Psoas muscle (tissue), 8 donors: ENCODE measurements at places on chromosomes 1 and 21. TPM values are rescaled to one million over a fixed set of nuclear protein-coding genes. Genes with fewer than 3 reads are reported as not detected.

The PLA2G2F gene
- not detected for total RNA-seq

The ANKRD45 gene
- total RNA-seq: not detected

The LCE3D gene
- not detected for total RNA-seq

The KIRREL1 gene
- 7.6 TPM for total RNA-seq

The TRIM67 gene
- 0.06 TPM for total RNA-seq

The BNIPL gene
- total RNA-seq: 0.06 TPM

The KRTAP19-3 gene
- total RNA-seq: 0.64 TPM

The FAM229A gene
- total RNA-seq: 4.0 TPM

The SH3D21 gene
- total RNA-seq: 0.95 TPM

- H3K27ac ChIP-seq: peak overlapping the region; percentile 88
- H3K4me3 ChIP-seq: peak overlapping the region; percentile 90
- DNase-seq: peak; percentile 64
- peaks cover 8% of the 10 kb centered on the region for H3K4me1 ChIP-seq
- no peaks in the 10 kb centered on the region for H3K36me3 ChIP-seq
- H3K27me3 ChIP-seq: no peaks in the 10 kb centered on the region
Observed at GRCh38 chr1:202811296-202812175, 782 bp downstream of the PCAT6 start.

- H3K4me3 ChIP-seq: no peak overlapping the region
- H3K27me3 ChIP-seq: no peaks in the 10 kb centered on the region
- H3K36me3 ChIP-seq: no peaks in the 10 kb centered on the region
- no peak overlapping the region for H3K27ac ChIP-seq
- no peaks in the 10 kb centered on the region for H3K4me1 ChIP-seq
- no peak for DNase-seq
Observed at GRCh38 chr1:4977701-4978100, 323.3 kb downstream of the AJAP1 start.

DNA sequence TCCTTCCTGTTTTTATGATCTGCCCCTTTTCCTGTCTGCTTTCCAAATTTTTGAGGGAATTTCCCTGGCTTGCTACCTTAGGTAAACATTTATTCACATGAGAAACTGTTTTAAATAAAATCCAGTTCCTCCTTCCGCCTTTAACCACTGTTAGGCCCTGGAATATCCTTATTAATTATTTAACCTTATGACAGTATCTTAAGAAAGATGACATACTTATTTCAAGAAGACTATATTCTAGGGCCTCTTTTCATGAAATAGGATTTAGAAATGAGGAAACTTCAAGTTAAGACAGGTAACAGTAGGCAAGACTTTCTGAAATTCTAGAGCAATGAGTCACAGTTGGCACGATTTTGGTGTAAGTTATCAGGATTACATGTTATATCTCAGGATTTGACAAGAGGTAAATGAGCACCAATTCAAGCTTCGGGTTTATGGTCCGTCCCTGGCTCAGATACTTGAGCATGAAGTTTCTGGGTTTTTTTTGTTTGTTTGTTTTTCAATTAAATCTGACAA, 2.0 kb upstream of the TNFSF18 start:
- H3K4me3 ChIP-seq: no peak overlapping the region
- H3K27me3 ChIP-seq: no peaks in the 10 kb centered on the region
- H3K36me3 ChIP-seq: no peaks in the 10 kb centered on the region
- H3K4me1 ChIP-seq: no peaks in the 10 kb centered on the region

DNA sequence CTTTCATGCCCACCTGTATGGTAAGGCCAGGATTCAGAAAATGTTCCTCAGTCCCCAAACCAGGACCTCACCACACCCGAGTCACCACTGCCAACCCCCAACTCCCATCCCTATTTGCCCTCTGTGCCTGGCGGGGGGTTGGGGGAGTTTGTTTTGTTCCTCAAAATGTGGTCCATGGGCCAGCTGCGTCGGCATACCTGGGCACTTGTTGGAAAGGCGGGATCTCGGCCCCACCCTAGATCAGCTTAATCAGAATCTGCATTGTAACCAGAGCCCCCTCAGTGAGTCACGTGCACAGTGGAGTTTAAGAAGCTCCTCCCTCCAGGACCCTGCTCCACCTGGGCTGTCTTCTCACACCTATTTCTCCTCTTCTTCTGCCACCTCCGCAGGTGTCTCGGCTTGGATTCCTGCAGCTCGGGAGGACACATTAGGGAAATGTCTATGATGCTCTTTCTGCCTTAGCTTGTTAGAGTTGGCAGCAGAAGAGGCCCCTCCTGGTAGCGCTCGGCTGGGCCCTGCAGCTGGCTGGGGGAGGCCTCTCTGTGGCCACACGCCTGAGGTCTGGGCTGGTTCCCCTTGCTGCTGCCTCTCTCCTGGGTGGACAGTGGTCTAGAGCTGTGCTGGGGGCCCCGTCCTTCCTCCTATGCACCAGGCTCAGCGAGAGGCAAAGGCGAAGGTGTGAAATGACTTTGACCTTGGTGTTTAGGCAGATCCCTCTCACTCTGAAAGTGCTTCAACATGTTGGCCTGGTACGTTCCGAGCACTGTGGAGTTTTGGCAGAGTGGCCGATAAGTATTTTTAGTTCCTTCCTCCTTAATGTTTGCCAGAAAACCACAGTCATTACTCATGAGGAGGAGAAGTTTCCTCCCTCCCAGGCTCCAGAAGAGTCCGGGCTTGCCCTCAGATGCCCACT, 41.8 kb upstream of the CAMTA1 start:
- H3K4me3 ChIP-seq: peak overlapping the region; percentile 17
- H3K36me3 ChIP-seq: no peaks in the 10 kb centered on the region
- H3K27me3 ChIP-seq: no peaks in the 10 kb centered on the region
- H3K4me1 ChIP-seq: peaks cover 14% of the 10 kb centered on the region
- DNase-seq: peak; percentile 39
- H3K27ac ChIP-seq: peak overlapping the region; percentile 70

GRCh38 chr1:21530368-21531016, 21.3 kb downstream of the ALPL start:
- H3K4me1 ChIP-seq: no peaks in the 10 kb centered on the region
- DNase-seq: no peak
- no peaks in the 10 kb centered on the region for H3K36me3 ChIP-seq

GRCh38 chr21:37939251-37939650, 23.0 kb upstream of the KCNJ6 start:
- DNase-seq: no peak
- no peaks in the 10 kb centered on the region for H3K4me1 ChIP-seq
- no peaks in the 10 kb centered on the region for H3K27me3 ChIP-seq

DNA sequence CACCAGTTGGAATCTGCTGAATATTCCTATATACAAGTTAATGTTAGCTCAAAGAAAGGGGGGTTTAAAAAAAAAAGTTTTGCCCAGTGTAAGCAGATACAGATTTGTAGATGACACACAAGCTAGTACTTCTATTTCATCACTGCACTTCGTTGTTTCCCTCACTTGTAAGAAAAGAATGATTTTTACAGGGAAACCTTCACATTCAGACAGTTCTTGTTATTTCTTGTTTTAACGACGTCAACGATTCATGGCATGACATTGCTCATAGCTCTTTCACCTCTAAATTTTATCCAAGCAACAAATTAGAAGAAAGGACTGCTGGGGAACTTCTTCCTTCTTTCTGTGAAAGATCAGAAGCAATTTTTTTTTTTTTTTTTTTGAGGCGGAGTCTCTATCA, 25.7 kb upstream of the C1orf105 start:
- H3K36me3 ChIP-seq: no peaks in the 10 kb centered on the region
- DNase-seq: no peak
- no peaks in the 10 kb centered on the region for H3K27me3 ChIP-seq

GRCh38 chr1:159171254-159171687, at the start of gene CADM3:
TSS of gene CADM3 (plus strand) at chr1:159171615. CDS start at chr1:159171766, 151 bp downstream.
- no peak within 1 kb of the TSS for H3K27ac ChIP-seq
- no peaks in the 10 kb centered on the region for H3K36me3 ChIP-seq
- peak; percentile 56 for DNase-seq
- no peaks in the 10 kb centered on the region for H3K4me1 ChIP-seq
- H3K4me3 ChIP-seq: peak within 1 kb of the TSS; percentile 45
- peaks cover 11% of the 10 kb centered on the region for H3K27me3 ChIP-seq

GRCh38 chr1:40162753-40163441, 1.7 kb downstream of the RLF start:
- DNase-seq: no peak
- peak overlapping the region; percentile 98 for H3K27ac ChIP-seq
- H3K27me3 ChIP-seq: no peaks in the 10 kb centered on the region
- H3K4me3 ChIP-seq: peak overlapping the region; percentile 95
- no peaks in the 10 kb centered on the region for H3K36me3 ChIP-seq
- peaks cover 35% of the 10 kb centered on the region for H3K4me1 ChIP-seq

DNA sequence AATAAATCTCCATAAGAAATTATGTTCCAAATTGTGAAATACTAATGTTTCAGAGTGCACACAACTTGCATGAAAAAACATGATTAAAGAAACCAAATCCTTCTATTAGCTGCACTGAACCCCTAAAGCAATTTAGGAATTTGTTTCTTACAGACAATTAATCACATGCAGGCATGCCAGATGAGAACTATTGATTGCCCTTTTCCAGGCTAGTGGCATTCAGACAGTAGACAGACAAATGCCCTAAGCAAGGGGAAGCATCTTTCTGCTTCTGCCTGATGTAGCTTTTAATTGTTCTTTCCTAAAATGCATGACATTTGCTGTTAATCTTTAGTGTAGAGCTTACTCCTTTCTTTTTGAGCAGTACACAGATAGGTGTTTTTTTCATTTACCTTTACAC, 229.5 kb downstream of the DPYD start:
- no peak overlapping the region for H3K27ac ChIP-seq
- H3K36me3 ChIP-seq: peaks cover 4% of the 10 kb centered on the region
- DNase-seq: no peak
- no peaks in the 10 kb centered on the region for H3K27me3 ChIP-seq

DNA sequence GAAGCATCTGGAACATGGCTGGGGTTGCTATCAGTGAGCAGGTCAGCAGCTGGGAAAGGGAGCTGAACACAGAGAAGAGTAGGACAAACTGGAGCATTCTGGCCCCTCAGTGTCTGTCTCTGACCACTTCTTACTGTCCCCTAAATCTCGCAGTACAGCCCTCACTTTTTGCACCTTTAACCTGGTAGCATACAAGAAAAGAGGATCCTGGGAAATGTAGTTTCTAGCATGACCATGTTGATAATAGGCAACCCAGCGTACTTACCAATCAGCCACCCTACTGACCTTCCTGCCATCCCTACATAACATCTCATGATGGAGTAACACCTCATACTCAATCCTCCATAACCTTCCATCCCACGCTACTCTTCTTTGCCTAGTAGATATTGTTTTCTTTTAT, 99.1 kb upstream of the RAVER2 start:
- no peak for DNase-seq
- H3K4me1 ChIP-seq: no peaks in the 10 kb centered on the region
- H3K27me3 ChIP-seq: no peaks in the 10 kb centered on the region
- peaks cover 13% of the 10 kb centered on the region for H3K36me3 ChIP-seq
- no peak overlapping the region for H3K4me3 ChIP-seq

GRCh38 chr1:229284887-229285286, 14.0 kb downstream of the RAB4A start:
- H3K27me3 ChIP-seq: no peaks in the 10 kb centered on the region
- H3K36me3 ChIP-seq: peaks cover 12% of the 10 kb centered on the region
- H3K27ac ChIP-seq: no peak overlapping the region
- H3K4me3 ChIP-seq: no peak overlapping the region
- no peak for DNase-seq
- H3K4me1 ChIP-seq: peaks cover 19% of the 10 kb centered on the region

DNA sequence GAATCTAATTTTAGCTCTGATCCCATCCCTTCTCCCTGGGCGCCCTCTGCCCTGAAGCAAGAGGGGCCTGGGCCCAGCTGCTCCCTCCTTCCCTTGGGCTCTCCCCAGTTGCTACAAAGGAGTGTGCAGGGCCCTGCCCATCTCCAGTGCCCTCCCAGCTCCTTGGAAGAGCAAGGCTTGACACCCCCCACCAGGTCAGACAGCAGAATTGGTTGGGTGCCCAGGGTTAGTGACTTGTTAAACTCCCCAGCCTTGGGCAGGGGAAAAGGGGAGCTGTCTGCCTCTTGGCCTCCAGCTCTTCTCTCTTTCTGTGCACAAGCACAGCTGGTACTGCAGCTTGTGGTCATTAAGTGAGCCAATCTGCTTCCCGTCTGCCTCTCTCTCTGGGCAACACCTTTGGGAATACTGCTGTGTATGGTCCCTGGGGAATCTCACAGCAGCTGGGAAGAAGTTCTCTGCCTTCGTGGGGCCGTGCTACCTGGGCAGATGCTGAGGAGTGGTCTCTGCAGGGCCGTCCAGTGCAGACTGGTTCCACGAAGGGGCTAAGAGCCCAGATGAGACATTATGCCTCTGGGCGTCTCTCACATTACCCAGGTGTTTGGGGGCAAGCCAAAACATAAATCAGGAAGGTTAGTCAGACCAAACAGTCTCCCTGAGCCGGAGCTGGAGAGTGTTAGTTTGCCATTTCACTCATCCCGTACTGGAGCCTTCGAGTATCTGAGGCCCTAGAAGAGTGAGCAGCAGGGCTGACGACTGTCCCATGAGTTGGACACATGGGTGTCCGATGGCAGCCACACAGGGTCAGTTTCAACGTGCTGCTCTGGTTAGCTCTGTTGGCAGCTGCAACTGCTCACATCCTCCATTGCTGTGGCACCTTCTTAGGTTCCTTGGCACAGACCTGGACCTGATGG, 37.3 kb downstream of the TMEM53 start:
- H3K4me3 ChIP-seq: no peak overlapping the region
- H3K27ac ChIP-seq: peak overlapping the region; percentile 79
- no peaks in the 10 kb centered on the region for H3K27me3 ChIP-seq

DNA sequence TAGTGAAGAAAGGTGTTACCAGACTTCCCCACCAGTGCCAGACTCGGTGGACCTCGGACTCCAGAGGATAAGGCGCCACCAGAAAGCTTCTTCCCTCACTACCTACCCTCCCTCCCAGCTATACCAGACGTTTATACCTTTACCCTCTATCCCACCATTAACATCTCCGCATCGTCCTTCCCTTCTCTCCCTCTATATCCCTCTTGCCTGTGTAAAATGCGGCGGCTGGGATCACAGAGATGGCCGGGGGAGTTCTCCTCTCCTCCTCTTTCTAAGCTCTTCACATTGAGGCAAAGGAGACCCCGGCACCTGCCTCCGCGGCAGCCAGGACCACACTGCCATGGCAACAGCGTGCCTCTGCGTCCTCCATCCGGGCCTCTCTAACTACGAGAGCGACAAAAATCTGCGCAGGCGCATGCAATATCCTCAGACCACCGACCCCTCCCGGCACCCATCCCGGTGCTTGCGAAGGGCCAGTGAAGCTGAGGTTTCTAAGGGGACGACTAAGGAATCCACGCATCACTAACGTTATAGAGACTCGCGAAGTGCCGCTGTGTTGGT, at the start of gene CCDC181:
Gene CCDC181, minus strand, starts transcription at position 394 of the 561 bp plus-strand sequence. CDS start 2,547 bp downstream, outside the sequence.
- DNase-seq: peak; percentile 29
- peak within 1 kb of the TSS; percentile 60 for H3K4me3 ChIP-seq
- H3K27ac ChIP-seq: no peak within 1 kb of the TSS

DNA sequence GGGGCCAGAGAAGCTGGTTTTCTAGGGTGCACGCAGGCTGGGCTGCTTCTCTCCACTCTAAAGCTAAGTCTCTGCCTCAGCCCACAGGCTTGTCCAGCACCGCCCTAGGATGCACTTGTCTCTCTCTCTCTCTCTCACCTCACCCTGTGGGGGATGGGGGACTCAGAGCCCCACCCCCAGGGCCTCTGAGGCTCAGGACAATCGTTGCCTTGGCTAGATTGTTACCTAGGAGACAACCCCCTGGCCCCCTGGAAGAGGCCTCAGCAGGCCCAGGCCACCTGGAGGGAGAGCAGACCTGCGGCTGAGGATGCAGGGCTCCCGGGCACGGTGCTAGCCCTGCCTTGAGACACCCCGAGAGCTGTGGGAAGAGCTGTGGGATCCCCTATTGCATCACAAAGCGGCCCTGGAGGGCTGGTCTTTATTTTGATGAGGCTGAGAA, at the start of gene ACTRT2:
Gene ACTRT2, plus strand, starts transcription at position 235 of the 439 bp plus-strand sequence. CDS start 220 bp downstream, outside the sequence.
- no peak for DNase-seq
- no peak within 1 kb of the TSS for H3K4me3 ChIP-seq
- no peaks in the 10 kb centered on the region for H3K4me1 ChIP-seq
- no peaks in the 10 kb centered on the region for H3K36me3 ChIP-seq
